ENCODE measurements at places on chromosomes 7 and 10.

GRCh38 chr7:143507094-143507518 lies 29.4 kb downstream of the TAS2R41 start:
- no peak for DNase-seq

- no peak for DNase-seq
These were observed 220.5 kb upstream of the PRSS1 start for GRCh38 chr7:142528608-142529408.

DNA sequence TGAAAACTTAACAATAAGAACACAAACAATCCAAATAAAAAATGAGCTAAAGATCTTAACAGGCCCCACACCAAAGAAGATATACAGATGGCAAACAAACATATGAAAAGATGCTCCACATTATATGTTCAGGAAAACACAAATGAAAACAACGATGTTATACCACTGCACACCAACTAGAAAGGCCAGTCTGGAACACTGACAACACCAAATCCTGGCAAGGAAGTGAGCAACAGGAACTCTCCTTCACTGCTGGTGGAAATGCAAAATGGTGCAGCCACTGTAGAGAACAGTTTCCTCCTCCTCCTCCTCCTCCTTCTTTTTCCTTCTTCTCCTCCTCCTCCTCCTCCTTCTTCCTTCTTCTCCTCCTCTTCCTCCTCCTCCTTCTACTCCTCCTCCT lies 12.2 kb upstream of the NCAPG2 start:
- no peak for DNase-seq

- DNase-seq = no peak
These were observed 81.6 kb downstream of the HIBADH start for GRCh38 chr7:27581119-27581518.

GRCh38 chr10:113064039-113064438 lies 114.0 kb downstream of the TCF7L2 start:
- DNase-seq = no peak

DNA sequence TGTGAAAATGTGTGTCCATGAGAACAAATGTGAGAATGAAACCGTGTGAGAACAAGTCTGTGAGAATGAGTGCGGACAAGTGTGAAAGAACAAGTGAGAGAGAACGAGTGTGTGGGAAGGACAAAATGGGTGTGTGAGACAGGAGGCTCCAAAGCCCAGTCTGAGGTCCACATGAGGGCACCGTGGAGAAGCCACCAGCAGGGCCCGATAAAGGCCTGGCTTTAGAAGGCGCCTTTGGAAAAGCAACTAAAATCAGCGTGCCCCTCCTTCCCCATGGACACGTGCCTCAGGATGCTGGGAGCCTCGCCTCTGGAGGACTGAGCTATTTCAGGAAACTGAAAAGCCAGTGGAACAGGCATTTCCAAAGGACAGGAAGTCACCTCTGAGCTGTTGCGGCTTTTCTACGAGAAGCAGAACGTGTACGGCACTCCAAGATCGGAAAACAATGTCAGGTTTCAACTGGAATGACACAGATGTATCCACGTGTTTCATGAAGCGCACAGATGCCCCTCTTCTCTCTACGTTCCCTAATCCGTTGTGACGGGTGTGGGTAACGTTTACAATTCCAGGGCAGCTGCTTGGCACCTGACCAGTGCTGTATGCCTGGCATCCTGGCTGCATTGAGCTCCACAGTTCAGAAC lies 46.4 kb downstream of the ESYT2 start:
- DNase-seq = no peak

DNA sequence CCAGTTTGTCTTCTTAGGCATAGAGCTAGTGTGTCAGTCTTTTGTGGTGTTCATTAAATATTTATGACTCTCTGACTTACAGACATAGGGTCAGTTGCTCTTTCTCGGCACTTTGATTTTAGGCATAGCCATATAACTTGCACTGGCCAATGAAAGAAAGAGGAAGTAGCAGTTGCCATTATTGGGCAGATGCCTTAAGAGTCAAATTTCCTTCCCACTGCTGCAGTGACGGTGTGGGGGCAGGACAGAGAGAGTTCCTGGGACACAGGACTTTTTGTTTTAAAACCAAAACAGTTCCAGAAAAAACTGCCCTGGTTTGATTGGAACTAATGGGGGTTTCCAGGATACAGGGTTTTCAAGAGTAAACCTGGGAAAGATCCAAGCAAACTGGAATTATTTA lies 60.2 kb upstream of the PHF14 start:
- DNase-seq = no peak

DNA sequence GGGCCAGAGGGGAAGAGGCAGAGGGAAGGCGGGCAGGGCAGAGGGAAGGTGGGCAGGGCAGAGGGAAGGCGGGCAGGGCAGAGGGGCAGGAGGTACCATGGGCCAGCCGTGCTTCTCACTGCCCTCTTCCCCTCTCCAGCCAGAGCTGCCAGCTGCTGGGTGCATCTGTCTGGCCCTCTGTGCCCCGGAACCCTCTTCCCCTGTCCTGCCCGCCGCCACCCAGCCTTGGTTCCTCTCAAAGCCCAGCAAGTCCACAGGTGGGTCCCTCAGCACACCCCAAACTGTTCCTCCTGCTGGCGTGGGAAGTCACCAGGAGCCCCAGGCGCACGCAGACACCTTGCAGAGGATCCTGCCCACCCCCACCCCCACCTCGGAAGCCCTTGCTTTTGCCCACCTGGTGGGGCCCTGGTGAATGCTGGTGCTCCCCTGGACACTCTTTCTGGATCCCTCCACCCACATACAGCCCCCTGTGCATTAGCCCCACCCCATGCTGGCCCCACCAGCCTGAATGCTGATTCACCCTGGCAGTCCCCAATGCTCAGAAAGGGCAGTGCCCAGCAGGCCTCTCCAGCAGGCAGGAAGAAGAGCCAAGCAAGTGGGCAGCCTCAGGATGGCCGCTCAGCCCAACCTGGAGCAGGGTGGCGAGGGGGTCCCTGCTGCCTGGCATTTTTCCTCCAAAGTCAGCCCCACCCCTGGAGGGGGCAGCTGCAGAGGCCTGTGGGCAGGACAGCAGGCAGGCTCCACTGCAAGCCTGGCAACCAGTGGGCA lies 1.9 kb upstream of the PWWP2B start:
- no peak for DNase-seq

- no peak for DNase-seq
These were observed 583.9 kb downstream of the NXPH1 start for GRCh38 chr7:9017286-9017685.

DNA sequence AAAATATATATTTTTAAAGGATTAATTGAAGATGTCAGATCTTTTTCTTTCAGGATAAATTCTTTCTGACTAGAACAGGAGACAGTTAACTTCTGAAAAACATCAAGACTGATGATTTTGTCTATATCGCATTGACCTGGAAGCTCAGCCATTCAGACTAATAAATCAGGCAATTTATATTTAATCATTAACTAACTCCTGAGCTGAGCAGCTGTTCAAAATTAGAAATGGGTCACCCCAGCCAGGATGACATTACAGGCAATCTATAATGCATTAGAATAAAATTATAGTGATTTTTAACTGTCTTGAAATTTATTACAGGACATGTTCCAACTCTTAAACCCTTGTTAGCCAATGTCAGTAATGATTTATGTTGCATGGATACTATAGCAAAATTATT lies 139.9 kb downstream of the CDCA7L start:
- DNase-seq = no peak

GRCh38 chr7:115864082-115864481 lies 166.5 kb downstream of the TFEC start:
- no peak for DNase-seq

GRCh38 chr10:8288600-8288999 lies 234.1 kb downstream of the GATA3 start:
- DNase-seq = no peak

- no peak for DNase-seq
These were observed 289.5 kb upstream of the PFKP start for GRCh38 chr10:2777666-2778355.

- no peak for DNase-seq
These were observed 17.2 kb upstream of the GIMAP8 start for GRCh38 chr7:150432915-150433892.

- no peak for DNase-seq
These were observed 102.4 kb upstream of the SEMA3D start for GRCh38 chr7:85289279-85289678.

DNA sequence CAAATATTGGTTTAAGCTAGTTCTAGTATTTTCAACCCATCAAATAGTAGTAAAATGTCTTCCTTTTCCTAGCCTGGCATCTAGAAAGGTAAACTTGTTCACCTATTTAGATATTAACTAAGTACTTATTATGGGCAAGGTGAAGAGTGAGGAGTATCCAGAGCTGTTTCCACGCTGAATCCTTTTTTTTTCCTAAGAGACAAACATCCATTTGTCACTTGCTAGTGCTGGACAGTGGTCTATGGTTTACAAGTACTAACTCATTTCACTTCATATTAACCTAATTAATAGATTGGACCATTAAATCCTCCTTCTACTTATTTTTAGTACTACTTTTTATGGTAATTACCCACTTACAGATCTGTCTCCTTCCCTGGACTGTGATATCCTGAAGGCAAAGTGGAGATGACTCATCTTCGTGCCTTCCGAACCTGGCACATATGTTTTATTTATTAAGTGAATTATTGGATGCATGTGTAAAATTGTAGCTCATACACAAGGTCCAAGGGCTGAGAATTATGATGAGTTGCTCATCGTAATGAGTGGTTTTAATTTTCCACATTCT lies 159.6 kb upstream of the IGFBP3 start:
- DNase-seq = no peak

DNA sequence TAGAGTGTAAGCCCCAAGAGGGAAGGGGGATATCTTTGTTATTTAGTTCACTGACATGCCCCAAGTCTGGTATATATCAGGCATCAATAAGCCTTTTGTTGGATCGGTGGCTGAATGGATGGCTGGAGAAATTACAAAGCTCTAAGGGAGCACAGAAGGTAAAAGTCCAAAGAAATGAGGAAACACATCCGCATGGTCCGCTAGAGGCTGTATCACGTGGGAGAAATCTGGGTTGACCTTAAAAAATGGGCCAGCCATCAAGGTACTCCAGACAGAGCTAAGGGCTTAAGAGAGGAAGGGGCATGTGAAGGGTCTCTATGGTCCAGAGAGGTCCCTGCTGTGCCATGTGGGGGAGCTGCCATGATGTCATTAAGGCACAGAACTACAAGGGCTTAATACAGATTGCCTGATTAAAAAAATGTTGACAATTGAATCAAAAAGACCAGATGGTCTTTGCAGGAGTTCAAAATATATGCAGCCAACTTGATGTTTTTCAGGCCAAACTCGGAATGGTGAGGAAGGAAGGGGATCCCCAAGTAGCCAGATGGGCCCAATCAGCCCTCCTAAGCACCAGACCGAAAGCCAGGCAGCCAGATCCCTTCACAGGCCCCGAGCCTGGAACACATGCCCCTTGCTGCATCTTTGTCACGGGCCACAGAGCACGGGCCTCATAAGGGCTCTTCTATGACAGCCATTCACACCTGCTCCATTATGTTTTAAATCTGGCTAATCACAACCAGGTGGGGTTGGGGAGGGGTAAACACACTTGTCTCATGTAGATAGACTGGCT lies 31.9 kb downstream of the SCRN1 start:
- DNase-seq = no peak

DNA sequence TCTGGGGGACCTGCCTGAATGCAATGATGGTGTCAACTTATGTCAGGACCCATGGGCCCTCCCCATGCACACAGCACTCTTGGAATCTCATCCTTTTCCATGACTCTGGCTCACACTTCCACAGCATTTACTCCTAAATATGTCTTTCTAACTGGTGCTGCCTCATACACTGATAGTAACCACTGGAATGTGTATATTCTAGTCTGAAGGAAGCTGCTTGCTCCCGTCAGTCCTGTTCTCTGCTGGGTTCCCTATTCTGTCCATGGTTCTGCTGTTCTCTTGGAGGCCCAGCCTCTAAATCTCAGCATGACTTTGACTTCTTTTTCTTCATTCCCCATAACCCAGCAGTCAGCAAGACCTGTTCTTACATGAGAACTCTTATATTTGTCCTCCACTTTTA lies 1055.1 kb downstream of the KCNMA1 start:
- DNase-seq = no peak

- DNase-seq = no peak
These were observed 19.4 kb downstream of the COPG2 start for GRCh38 chr7:130649004-130649790.

- no peak for DNase-seq
These were observed 26.3 kb upstream of the NKX2-3 start for GRCh38 chr10:99506416-99506815.

DNA sequence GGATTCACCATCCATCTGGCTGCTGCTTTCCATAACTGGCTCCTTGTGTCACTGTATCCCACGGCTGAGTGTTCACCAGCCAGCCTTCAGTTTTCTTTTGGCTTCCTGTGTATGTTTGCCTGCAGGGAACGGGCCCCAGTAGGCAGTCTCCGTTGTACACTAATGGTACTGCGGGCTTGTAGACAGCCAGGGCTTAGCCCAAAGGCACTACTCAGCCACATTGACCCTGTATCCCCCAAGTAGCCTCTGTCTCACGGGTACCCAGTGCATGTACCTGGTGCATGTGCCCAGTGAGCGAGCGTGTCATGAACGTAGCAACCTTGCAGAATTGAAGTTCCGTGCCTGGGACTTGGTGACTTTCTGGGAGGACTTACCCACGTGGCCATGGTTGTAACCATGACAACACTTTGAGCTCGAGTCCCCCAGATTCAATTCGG lies 6.1 kb downstream of the PFKFB3 start:
- no peak for DNase-seq

GRCh38 chr7:75957021-75957736 lies 37.2 kb downstream of the TMEM120A start:
- DNase-seq = no peak

- DNase-seq = no peak
These were observed 4.1 kb downstream of the FRMD4A start for GRCh38 chr10:14326581-14326980.

GRCh38 chr10:125562737-125563136 lies 120.2 kb downstream of the TEX36 start:
- no peak for DNase-seq

GRCh38 chr10:98446151-98446660 lies 529 bp downstream of the HPS1 start:
- DNase-seq = no peak

GRCh38 chr7:12281038-12281437 lies 69.9 kb downstream of the TMEM106B start:
- no peak for DNase-seq

DNA sequence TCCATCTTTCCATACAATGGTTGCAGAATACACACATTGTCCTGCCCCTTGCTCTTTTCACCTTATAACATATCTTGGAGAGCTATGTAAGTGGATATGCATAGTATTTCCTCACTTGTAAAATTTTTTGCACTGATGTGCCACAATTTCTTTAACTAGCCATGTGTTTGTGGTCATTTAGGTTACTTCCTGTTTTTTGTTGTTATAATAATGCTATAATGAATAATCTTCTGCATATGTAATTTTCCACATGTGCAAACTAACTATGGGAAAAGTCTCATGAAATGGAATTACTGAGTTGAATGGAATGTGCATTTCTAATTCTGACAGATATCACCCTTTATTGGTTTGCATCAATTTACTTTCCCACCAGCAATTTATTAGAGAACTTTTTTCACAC lies 2.8 kb downstream of the TAS2R41 start:
- no peak for DNase-seq

GRCh38 chr7:150997817-150998216 lies 7.0 kb downstream of the NOS3 start:
- no peak for DNase-seq

- peak; percentile 29 for DNase-seq
These were observed 12.9 kb upstream of the SNX10 start for GRCh38 chr7:26278770-26279169.
